Hepatocyte (in vitro differentiated cells): ENCODE measurements at places on chromosomes 1 and 21.

GRCh38 chr1:69305621-69306020, 262.1 kb upstream of the LRRC7 start:
- H3K27ac ChIP-seq: no peak overlapping the region
- H3K27me3 ChIP-seq: no peaks in the 10 kb centered on the region

- H3K4me3 ChIP-seq: no peak overlapping the region
- H3K27ac ChIP-seq: no peak overlapping the region
Measured at GRCh38 chr1:178688244-178688643, 36.8 kb upstream of the RALGPS2 start.

GRCh38 chr1:208203848-208204609, 40.2 kb downstream of the PLXNA2 start:
- no peak overlapping the region for H3K4me3 ChIP-seq
- peaks cover 45% of the 10 kb centered on the region for H3K4me1 ChIP-seq
- peak overlapping the region; percentile 77 for H3K27ac ChIP-seq
- no peak for DNase-seq
- H3K27me3 ChIP-seq: no peaks in the 10 kb centered on the region

DNA sequence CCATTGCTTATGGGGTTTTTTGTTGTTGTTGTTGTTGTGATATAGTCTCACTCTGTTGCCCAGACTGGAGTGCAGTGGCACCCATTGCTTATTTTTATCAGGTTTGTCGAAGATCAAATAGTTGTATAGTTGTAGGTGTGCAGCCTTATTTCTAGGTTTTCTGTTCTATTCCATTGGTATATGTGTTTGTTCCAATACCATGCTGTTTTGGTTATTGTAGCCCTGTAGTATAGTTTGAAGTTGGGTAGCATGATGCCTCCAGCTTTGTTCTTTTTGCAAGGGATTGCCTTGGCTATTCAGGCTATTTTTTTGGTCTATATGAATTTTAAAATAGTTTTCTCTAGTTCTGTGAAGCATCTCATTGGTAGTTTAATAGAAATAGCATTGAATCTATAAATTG, 11.6 kb downstream of the ZNF678 start:
- H3K27ac ChIP-seq: no peak overlapping the region
- no peak for DNase-seq
- H3K36me3 ChIP-seq: peaks cover 3% of the 10 kb centered on the region

- no peak overlapping the region for H3K27ac ChIP-seq
- no peak overlapping the region for H3K4me3 ChIP-seq
- no peaks in the 10 kb centered on the region for H3K27me3 ChIP-seq
- H3K36me3 ChIP-seq: no peaks in the 10 kb centered on the region
- DNase-seq: no peak
- H3K4me1 ChIP-seq: no peaks in the 10 kb centered on the region
Measured at GRCh38 chr1:9728451-9729295, 77.1 kb downstream of the PIK3CD start.

GRCh38 chr1:28813931-28814465, 2.0 kb downstream of the OPRD1 start:
- H3K36me3 ChIP-seq: no peaks in the 10 kb centered on the region
- peaks cover 43% of the 10 kb centered on the region for H3K27me3 ChIP-seq
- no peak for DNase-seq
- no peak overlapping the region for H3K4me3 ChIP-seq
- H3K27ac ChIP-seq: no peak overlapping the region

DNA sequence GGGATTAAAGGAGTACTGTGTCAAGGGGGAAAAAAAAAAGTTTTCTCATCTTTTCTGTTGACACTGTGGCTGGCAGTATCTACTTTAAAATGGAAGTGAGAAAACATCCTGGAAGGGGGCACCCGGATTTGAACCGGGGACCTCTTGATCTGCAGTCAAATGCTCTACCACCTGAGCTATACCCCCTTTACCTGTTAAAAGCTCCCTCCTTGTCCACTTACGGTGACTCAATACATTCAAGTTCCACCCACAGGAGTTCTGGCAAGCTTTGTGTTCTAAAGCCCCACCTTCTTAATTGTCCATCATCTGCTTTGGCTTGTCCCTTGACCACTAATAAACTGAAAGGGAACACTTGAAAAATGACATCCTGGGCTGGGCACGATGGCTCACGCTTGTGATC, 68.2 kb downstream of the FNBP1L start:
- H3K4me3 ChIP-seq: no peak overlapping the region
- H3K4me1 ChIP-seq: no peaks in the 10 kb centered on the region
- H3K27me3 ChIP-seq: no peaks in the 10 kb centered on the region
- no peak overlapping the region for H3K27ac ChIP-seq
- no peaks in the 10 kb centered on the region for H3K36me3 ChIP-seq

- H3K27ac ChIP-seq: no peak overlapping the region
- H3K4me3 ChIP-seq: no peak overlapping the region
- H3K36me3 ChIP-seq: no peaks in the 10 kb centered on the region
- DNase-seq: no peak
Measured at GRCh38 chr1:208438112-208438699, 194.0 kb upstream of the PLXNA2 start.

DNA sequence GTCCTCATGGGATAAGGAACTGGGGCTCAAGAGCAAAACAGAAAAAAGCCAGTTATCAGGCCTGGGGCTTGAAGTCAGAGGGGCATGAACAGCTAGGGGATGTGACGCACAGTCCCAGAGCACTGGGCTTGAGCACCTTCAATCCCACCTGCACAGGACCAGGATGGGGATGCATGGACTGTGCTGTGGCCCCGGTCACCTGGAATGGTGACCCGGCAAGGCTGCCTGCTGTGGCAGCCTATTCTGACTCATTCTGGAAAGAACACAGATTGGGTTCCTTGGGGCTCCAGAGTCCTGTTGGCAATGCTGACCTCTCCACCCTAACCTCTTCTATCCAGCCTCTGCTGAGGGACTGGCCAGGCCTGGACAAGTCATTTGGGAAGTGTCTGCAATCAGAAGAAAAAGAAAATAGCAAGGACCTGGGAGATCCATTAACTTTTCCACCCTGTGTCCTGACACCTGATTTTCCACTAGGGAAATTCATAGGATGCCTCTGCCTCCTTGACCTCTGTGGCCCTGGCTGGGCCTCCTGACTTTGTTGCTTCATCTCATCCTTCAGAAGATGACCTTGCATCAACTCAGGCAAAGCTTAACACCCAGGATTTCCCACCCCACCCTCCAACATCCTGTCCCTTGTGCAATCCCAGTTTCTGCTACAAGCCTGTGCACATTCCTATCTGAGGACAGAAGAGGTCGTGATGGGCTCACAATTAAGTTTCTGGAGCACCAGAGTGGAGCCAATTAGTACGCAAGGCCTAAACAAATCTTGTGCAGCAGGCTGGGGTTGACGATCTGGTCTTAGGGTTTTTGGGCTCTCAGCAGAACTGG, 17.9 kb upstream of the FMOD start:
- no peak overlapping the region for H3K4me3 ChIP-seq
- H3K27ac ChIP-seq: no peak overlapping the region
- DNase-seq: peak; percentile 72
- no peaks in the 10 kb centered on the region for H3K36me3 ChIP-seq

DNA sequence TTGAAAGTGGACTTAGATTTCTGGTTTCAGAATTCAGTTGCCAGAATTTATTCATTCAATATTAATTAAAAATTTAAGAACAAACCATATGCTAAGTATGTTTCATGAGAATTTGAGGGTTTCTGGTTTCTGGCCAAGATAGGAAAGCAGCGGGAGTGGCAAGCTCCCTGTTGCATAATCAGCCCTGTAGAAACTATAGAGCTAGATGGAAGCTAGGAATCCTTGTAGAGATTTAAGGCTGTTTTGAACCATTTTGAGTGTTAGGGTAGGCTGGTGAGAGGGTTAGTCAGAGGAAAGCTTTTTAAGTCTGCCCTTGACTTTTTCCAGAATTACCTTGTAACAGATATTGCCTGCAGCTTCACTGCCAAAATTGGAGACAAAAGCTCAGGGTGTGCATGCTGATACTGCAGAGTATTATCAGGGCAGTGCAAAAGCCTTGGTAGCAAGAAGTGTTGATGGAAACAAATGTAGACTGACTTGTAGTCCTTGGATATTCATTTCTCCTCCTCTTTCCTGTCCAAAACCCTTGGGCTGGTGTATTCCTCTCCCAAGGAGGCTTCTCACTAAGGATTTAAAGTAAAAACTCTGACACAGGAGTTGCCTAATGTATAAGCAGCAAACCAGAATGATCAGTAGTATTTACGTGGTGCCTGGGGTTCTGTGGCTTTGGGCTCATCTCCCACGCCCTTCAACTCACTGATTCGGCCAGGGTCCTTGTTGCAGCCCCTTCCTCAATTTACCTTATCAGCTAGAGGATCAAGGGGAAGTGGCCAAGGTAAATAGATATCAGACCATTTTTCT, 12.6 kb upstream of the GIPC2 start:
- no peaks in the 10 kb centered on the region for H3K27me3 ChIP-seq
- H3K36me3 ChIP-seq: no peaks in the 10 kb centered on the region
- no peak overlapping the region for H3K4me3 ChIP-seq
- no peak overlapping the region for H3K27ac ChIP-seq
- no peak for DNase-seq

GRCh38 chr21:35909456-35910223, 150.7 kb downstream of the SETD4 start:
- H3K36me3 ChIP-seq: no peaks in the 10 kb centered on the region
- H3K27me3 ChIP-seq: no peaks in the 10 kb centered on the region
- H3K4me3 ChIP-seq: no peak overlapping the region
- DNase-seq: no peak
- H3K4me1 ChIP-seq: no peaks in the 10 kb centered on the region

DNA sequence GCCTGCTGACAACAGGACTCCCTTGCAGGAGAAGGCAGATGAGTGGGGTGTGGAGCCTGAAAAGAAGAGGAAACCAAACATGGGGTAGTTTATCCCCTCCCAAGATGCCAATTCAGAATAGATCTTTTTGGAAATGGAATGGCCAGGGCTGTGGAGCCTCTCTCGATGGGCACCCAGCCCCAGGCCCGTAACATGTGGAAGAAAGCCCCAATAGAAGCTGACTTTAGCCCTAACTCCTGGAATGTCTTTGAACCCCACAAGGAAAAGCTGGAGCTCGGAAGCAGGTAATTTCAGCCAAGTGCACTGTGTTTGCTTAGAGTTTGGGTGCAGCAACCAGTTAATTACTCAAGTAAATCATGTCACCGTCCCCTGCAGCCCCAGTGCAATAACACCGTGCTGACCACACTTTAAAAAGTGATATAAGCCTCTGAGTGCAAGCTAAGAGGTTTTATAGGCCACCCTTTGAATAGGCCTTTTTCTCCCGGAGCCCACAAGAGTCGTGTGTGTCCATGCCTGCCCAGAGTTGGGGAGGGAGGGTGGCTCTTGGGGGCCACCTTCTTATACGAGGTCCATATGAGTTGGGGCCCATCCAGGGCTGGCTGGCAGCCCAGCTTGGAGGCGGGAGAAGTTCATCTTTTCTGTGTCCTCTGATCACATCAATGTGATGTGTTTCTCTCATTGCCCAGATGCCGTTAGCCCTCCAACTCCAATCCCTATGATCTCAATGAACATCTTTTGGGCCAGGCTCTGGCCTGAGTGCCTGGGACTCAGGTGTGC, 153.2 kb downstream of the TRABD2B start:
- H3K36me3 ChIP-seq: no peaks in the 10 kb centered on the region
- H3K4me3 ChIP-seq: no peak overlapping the region
- no peaks in the 10 kb centered on the region for H3K27me3 ChIP-seq

DNA sequence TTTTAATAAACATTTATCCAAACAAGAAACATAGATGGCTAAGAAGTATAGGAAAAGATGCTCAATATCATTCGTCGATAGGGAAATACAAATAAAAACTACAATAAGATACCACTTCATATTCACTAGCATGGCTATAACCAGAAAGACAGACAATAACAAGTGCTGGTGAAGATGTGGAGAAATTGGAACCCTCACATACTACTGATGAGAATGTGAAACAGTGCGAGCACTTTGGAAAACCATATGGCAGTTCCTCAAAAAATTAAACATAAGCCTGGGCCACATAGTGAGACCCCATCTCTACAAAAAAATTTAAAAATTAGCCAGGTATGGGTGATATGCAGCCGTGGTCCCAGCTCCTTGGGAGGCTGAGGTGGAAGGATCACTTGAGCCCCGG, 9.1 kb upstream of the TMEM54 start:
- H3K27me3 ChIP-seq: no peaks in the 10 kb centered on the region
- no peaks in the 10 kb centered on the region for H3K36me3 ChIP-seq
- DNase-seq: no peak

DNA sequence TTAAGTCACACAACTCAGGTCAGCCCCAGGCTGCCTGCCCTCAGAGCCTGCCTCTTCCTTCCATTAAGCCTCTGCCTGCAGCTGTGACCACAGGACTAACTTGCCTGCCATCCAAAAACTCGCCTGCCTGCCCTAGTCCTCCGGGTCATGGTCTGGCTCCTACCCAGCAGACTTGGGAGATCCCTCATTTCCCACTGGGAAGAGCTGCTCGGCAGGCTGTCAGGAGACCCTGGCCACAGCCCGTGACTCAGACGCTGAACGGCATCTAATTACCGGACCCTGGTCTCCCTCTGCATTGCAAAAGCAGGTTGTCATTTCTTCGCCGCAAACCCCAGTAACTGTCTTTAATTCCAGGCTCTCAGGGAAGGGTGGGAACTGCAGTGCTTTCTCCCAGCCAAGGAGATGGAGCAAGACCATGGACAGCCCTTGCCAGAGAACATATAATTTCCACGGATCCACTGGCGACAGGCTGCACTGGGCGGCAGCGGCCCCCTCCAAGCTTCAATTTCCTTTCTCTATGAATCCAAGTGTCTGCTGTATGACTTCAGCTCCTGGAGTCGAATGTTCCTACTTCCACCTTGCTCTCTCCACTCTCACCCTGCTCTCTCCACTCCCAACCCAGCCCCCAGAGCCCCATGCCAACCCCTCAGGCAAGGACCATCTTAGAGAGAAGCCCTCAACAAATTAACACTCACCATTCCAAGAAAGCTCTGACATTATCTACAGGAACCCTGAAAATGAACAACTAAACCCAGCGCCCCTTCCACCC, 20.4 kb downstream of the OLFML2B start:
- H3K36me3 ChIP-seq: no peaks in the 10 kb centered on the region
- peaks cover 4% of the 10 kb centered on the region for H3K4me1 ChIP-seq
- peak overlapping the region; percentile 28 for H3K27ac ChIP-seq
- H3K27me3 ChIP-seq: no peaks in the 10 kb centered on the region
- H3K4me3 ChIP-seq: no peak overlapping the region

DNA sequence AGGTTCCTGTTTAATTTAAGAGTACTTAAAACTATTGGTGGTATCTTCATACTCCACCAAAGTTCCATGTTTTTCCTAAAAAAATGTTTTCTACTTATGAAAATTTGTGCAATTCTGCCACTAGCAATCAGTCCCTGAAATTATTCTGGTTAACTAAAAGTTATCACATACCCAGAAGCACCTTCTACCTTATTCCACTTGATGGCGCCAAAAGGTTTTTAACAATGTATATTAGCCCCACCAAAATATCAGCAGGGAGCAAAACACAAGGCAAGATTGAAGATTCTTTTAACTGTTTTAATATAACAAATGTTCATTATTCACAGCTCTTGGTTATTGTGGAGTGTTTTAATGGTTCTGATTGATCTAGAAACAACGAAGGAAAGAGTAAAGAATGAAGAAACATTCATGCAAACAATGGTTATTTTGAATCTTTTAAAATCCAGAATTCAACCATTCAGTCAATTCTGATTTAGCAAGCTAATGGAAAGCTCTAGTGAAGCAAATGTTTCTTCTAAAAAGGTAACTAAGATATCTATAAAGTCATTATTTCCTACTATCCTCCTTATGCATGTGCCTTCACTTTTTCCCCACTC, 67.2 kb downstream of the TTLL7 start:
- no peak overlapping the region for H3K27ac ChIP-seq
- no peak overlapping the region for H3K4me3 ChIP-seq
- H3K36me3 ChIP-seq: no peaks in the 10 kb centered on the region
- DNase-seq: peak; percentile 76
- no peaks in the 10 kb centered on the region for H3K27me3 ChIP-seq

- H3K27me3 ChIP-seq: peaks cover 43% of the 10 kb centered on the region
- no peaks in the 10 kb centered on the region for H3K36me3 ChIP-seq
- H3K4me3 ChIP-seq: no peak overlapping the region
- H3K4me1 ChIP-seq: peaks cover 14% of the 10 kb centered on the region
Measured at GRCh38 chr1:183414365-183414764, 3.8 kb downstream of the NMNAT2 start.
